ENCODE measurements at places on chromosomes 16 and 17.

DNA sequence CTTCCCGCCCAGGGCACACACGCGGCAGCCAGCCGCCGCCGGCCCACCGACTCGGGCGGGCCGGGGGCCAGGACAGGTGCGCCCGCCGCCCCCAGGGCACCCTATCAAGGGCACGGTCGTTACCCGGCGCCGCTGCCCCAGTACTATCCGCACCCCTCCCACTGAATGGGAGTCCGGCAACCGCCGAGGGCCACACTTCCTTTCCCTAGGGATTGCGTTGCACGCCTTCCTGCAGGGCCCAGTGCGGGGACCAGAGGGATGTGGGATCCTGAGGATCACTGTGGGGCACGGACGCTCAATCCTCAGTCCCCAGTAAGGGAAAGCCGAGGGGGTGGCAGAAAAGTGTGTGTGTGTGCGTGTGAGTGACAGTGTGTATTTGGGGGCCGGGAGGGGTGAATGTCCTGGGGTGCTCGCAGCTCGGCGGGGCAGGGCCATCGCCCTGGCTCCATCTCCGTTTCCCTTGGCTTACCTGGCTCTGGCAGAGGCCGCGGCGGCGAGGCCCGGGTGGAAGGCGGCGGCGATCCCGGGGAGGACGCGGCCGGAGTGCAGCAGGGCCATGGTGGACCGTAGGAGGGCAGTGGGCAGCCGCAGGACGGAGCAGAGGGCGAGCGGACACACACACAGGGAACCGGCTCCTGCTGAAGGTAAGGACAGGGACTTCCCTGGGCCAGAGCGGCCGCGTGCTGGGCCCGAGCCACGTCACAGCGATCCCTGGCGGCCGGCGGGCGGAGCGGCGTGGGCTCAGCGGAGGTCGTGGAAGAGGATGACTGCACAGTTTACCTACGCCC lies at the start of gene GOT2:
TSS of gene GOT2 (minus strand) at position 646 of the 788 bp plus-strand sequence. CDS start at position 558, 88 bp downstream.
- DNase-seq: peak; percentile 45

DNA sequence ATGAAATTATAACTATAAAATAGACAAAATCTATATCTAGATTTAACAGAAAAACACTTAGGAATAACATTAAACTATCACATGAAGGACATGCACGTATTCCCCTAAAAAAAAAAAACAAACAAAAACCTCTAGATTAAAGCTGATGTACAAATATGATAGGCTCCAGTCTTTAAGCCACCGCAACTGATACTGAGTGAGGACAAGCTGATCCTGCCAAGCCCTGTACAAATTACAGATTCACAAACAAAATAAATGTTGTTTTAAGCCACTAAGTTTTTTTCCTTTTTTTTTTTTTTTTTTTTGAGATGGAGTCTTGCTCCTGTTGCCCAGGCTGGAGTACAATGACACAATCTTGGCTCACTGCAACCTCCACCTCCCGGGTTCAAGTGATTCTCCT lies 35.3 kb downstream of the SMURF2 start:
- DNase-seq: no peak

GRCh38 chr17:71709271-71709890 lies 411.4 kb upstream of the SOX9 start:
- DNase-seq: no peak

GRCh38 chr17:76354317-76354729 lies 607 bp upstream of the PRPSAP1 start:
- DNase-seq: no peak

DNA sequence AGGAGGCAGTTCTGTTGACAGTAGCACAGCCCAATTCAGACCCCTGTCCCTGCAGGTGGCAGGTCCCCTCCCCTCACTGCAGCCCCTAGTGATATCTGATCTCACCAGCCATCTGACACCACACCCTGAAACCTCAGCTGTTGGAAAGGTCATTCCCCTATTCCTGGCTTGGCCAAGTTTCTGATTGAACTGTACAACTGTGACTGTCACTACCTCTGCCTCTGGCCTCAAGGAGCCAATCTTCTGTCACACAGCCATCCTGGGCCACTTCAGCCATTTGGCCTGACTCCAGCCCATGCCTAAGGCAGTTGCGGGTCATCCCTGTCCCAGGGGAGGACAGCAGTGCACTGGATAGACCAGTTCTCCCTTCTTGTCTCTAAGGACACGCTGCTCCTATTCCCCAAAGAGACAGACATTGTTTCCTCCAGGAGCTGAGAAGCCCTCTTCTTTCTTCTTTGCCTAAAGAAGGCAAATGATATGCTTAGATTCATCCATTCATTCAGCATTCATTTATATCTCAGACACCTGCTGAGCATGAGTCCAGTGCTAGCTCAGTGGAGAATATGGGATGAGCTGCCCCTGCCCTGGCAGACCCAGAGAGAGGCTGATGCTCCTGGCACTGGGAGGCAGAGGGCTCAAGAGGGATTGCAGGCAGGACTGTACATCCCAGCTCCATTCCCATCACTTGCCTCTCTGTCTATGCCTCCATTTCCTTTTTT lies 4.6 kb upstream of the ALDOA start:
- no peak for DNase-seq

DNA sequence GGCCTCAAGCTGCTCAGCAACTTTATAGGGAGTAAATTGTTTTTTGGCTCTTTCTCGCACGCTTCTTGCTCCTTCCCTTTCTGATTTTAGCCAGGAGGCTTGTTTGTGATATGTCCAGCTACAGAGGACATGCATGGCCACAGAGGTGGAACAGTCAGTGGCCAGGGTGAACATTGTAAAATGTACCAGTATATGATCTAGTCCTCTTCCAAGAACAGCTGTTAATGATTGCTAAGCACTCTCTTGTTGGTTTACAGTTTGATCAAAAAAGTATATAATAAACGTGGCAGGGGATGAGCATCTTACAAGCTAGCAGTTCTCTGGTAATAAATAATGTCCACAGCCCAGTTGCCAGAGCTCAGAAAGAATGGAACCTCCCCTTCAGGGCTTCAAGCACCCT lies 461.7 kb upstream of the DYNLRB2 start:
- DNase-seq: no peak

Data from activated CD8-positive, alpha-beta memory T cell treated with anti-CD3 and anti-CD28 coated beads for 1 hour (primary cell).